ENCODE measurements at places on chromosomes 12 and 14.

- DNase-seq, result no peak
Observed at GRCh38 chr12:102438047-102438826, 42.1 kb downstream of the IGF1 start.

GRCh38 chr14:68661226-68662225, 131.3 kb downstream of the ZFP36L1 start:
- peak; percentile 20 for DNase-seq

DNA sequence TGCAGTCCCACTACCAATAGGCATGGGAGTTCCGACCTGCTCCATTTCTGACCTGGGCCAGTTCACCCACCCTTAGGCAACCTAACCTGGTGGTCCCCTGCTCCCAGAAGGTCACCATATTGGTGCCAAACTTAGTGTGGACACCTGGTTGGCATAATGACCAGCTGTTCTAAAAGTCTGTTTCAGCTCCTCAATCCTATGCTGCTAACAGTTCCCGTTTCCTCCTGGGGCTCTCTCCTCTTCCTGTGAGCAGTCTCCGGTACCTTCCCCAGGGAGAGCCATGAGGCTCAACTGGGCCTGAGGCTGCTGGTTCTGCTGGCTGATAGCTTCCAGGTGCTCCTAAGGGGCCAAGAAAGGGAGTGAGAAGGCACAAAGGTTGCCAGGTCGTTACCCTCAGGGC, 15.9 kb upstream of the BLTP3B start:
- no peak for DNase-seq

- no peak for DNase-seq
Observed at GRCh38 chr12:17079251-17079909, 473.4 kb upstream of the LMO3 start.

DNA sequence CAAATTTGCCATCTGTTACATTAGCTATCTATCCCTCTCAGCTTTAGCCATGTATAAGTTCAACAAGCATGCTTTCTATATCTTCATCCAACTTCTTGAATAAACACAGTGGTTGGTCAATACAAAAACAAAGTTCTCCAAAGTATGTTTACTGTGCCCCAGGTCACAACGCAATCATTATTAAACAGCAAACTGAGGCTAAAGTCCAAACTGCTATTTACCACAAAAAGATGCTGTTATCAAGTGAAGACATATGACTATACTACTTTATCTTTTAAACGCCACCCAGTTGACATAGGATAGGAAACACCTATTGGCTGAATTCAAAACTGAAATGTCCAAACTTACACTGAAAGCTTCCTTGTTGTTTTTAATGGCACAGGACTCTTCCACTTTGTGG, 11.7 kb downstream of the ZCCHC8 start:
- no peak for DNase-seq

DNA sequence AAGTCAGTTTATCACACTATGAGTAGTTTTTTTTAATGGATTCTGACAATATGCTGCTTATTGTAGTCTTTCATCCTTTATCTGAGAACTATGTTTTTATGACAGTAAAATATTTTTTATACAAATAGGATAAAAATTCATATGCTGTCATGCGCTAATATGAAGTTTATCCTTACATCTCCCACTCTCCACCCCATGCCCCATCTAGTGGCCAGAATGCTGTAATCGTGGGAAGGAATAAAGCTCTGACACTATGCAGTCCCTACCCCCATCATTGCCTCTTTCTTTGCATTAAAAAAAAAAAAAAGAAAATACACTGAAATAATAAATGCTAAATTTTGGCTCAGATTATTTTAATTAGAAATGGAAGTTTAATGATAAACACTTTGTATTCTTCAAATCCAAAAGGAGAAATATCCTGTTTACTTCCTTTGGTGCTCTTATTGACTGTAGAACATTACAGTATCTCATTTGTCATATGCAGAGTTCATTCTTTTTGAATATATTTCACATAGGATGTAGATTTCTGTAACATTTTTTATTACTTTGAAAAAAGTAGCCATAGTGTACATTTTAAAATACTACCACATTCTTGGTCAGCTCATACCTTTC, 145.9 kb upstream of the SLCO1C1 start:
- DNase-seq, result no peak

DNA sequence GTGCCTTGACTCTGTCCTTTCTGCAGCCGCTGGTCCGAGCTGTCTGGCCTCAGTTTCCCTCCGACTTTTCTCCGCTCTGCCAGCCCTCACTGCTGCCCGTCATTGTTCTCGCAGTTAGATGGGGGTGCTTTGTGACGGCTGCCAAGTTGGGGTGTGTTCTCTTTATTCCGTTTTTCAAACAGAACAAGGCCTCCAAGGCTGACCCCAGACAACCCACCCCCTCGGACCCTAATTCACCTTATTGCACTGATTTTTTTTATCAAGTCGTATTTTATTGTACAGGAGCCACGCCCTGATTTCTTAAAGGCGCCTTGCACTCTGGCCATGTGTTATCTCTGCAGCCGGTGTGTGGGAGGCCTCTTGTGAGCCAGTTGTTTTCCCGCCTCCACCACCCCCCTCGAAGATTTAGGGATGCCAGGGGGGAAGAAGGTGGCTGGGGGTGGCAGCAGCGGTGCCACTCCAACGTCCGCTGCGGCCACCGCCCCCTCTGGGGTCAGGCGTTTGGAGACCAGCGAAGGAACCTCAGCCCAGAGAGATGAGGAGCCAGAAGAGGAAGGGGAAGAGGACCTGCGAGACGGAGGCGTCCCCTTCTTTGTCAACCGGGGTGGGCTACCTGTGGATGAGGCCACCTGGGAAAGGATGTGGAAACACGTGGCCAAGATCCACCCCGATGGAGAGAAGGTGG, 1.3 kb downstream of the VASH1 start:
- DNase-seq, result no peak

GRCh38 chr14:75399843-75400775, 27.7 kb upstream of the JDP2 start:
- DNase-seq, result peak; percentile 42

DNA sequence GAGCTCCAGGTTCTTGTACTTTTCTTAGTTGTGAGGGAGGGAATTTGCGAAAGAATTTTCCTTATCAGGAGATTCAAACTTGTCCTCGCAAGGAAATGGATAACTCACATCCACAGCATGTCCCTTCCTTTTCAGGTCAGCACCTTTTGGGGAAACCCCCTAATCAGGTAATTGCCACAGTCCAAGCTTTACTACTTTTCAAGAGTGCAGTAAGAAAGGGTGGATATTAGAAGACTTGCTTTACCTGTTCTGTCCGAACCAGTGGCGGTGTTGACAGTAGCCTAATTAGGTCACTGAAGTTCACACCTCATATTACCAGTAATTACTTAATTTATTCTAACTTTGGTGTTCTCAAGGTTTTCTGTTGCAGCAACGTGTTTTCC, 6.7 kb upstream of the C12orf50 start:
- no peak for DNase-seq

GRCh38 chr12:64027311-64027710, 182.8 kb downstream of the SRGAP1 start:
- DNase-seq, result no peak

DNA sequence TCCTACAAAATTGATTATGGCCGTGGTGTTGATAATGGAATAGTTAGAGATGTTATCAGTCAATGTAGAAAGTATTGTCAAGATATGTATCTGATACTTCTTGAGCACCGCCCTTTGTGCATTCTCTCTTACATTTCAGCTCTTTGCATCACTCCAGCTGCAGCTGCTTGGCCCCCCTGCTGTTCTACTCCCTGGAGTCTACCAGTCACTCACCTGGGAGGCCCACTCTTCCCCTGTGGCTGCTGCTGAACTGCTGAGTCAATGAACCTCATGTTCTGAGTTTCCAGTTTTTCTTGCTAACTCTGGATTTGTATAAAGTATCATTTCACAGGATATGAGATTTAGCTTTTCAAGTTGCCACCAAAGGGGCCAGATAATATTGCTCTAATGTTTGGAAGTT, 312.8 kb upstream of the SLC16A7 start:
- peak; percentile 7 for DNase-seq

- no peak for DNase-seq
Observed at GRCh38 chr14:89194376-89194775, 222.7 kb downstream of the FOXN3 start.

GRCh38 chr14:73807457-73807856, 44.2 kb upstream of the PTGR2 start:
- no peak for DNase-seq

GRCh38 chr14:74652541-74652940, 40.5 kb upstream of the LTBP2 start:
- DNase-seq, result no peak

DNA sequence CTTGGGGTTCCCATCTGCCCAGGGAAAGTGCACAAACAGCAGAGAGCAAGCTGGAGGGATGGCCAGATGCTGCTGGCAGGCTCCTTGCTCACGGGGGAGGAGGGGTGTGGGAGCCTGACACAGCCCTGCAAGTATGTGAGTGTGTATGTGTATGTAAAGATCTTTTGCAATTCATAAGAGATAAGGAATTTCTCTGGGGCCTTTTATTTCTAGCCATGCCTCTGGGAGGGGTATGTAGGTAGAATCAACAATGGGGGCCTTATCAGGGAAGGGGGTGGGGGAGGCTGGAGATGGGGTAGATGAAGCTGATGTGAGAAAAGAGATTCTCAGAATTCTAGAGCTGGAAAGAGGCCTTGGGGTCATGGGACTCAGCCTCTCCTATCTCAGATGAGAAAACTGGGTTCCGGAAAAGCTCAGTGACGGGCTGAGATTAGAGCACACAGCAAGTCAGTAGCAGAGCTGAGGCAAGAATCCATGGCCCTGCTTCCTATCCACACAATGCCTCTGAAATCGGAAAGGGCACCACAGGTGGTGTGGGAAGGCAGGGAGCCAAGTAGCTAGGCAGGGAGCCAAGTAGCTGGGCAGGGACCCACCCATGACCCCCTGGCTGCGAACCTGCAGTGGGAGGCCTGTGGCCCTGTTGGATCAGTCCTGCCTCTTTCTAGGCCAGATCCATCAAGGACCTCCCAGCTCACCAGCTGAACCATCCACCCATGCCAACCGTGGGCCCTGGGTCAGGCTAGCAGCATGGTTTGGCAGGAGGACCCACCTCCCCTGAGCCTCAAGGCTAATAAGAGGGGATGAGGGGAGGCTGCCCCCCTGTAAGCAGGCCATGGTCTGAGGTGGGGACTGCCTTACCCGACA, 54.7 kb downstream of the PLEKHG3 start:
- DNase-seq, result peak; percentile 44

GRCh38 chr14:104209985-104210816, 71.8 kb downstream of the KIF26A start:
- no peak for DNase-seq

- DNase-seq, result peak; percentile 93
Observed at GRCh38 chr12:93824514-93825500, 147.6 kb downstream of the CRADD start.

- peak; percentile 5 for DNase-seq
Observed at GRCh38 chr12:76299536-76300296, 48.5 kb downstream of the BBS10 start.

DNA sequence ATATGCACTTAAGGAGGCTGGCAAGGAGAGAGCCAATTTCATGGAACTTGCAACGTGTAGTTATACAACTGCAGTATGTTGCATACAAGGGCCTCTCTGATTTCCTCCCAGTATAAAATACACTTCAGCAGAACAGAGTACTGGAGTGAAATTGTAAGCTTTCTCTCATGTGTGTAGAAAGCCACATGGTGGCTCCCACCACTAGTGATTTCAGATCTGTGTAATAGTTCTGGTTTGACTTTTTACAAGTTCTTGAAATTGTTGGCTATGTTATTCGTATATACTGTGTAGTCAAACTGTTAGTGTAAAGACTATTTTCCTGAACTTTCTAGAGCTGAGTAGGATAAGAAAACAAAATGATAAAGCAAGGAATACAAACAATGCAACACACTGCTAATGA, 16.4 kb upstream of the LMO3 start:
- DNase-seq, result no peak

- DNase-seq, result no peak
Observed at GRCh38 chr12:103640410-103640809, 53.3 kb downstream of the STAB2 start.

- peak; percentile 39 for DNase-seq
Observed at GRCh38 chr14:29926701-29927375, 809 bp downstream of the PRKD1 start.

DNA sequence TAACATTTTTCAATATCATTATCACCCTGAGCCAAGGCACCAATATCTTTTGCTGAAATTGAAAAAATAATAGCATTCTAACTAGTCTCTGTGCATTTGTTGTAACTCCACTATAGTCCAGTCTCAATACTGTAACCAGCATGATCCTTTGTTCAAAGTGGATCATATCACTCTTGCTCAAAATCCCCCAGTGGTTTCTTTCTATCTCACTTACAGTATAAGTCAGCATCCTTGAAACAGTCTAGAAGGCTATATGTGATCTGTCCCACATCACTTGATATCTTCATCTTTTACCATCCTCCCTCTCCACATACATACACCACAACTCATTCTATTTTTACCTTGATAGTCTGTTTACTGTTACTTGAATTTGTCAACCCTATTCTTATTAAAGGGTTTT, 435.7 kb downstream of the CCER1 start:
- DNase-seq, result no peak

GRCh38 chr14:69675877-69676416, 64.6 kb downstream of the SUSD6 start:
- DNase-seq, result no peak

GRCh38 chr12:29796823-29797263, 13.1 kb upstream of the TMTC1 start:
- peak; percentile 10 for DNase-seq

DNA sequence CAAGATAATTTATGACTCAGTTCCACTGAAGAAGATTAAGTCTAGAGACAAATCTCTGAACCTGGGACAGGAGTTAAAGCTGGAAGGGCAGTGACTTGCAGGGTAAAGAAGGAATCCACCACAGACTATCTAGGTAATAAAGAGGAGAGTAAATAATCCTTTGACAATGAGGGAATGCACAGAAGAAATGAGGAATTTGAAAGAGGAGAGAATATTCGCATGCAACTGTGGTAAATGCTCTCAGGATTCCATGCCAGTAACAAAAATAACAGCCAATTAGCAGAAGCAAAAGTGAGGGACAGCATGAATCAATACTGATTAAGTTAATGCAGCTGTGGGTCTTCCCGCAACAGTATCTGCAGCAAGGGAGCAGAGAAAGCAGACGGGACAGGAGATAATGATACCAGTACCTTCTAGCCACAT, 77.0 kb downstream of the KITLG start:
- no peak for DNase-seq

- no peak for DNase-seq
Observed at GRCh38 chr12:13199592-13199991, 3.1 kb downstream of the EMP1 start.

DNA sequence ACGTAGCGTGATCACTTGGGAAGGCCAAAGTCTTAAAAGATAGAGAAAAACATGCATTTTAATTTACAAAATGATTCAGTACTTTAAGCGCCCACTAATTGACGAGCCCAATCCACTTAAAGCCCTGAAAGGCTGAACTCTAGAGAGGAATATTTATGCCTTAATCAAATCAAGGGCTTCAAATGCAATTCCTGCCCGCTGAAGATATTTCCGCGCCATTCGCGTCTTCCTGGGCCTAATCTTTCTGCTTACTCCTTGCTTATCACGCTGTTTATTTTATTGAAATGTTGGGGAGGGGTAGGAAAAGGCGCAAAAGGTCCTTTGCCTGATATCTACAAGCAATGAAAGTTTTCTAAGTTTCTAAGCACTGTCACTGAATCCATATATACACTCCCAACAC, 4.0 kb downstream of the TBX3 start:
- no peak for DNase-seq

- DNase-seq, result no peak
Observed at GRCh38 chr14:84312551-84312950, 1217.4 kb upstream of the FLRT2 start.

All from ELF-1 (cell line).